Ascending aorta (tissue), 2 donors: ENCODE measurements at places on chromosomes 11 and 22. TPM values are rescaled to one million over a fixed set of nuclear protein-coding genes. Genes with fewer than 3 reads are reported as not detected.

The GPHA2 gene
- not detected for total RNA-seq

DNA sequence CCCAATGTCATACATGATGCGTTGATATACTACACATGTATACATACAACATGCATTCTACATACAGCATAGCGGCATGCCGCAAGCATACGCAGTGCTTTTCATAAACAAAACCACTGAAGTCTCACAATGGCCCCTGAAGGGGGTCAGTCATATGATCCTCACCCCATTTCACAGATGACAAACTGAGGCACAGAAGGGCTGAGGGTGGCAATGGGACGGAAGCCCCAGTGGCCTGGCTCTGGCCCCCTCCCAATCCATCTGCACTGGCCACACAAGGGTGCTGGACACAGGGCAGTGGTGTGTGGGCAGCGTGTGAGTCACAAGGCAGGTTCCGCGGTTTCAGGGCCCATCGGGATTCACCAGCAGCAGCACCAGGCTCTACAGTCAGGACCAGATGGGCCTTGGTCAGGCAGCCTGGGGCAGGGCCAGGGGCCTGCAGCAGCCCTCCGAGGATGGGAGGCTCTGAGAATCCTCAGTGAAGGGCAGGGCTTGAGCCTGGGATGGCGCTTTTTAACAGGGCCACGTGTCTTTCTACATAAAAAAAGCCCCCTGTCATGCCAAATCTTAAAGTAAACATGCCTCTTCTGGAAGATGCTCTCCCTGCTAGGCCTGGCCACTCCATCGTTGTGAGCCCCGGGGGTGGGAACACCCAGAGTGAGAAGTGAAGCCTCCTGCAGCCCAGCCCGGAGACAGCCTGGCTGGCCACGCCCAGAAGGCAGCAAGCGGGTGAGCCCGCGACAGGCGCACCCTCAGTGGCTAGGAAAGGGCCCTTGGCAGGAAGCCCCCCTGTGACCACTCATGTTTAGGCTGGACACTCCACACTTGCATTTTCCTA is 206.5 kb downstream of the CTTN start:
- H3K27me3 ChIP-seq: no peaks in the 10 kb centered on the region
- no peak for DNase-seq
- H3K27ac ChIP-seq: no peak overlapping the region
- no peaks in the 10 kb centered on the region for H3K36me3 ChIP-seq
- H3K4me1 ChIP-seq: no peaks in the 10 kb centered on the region

DNA sequence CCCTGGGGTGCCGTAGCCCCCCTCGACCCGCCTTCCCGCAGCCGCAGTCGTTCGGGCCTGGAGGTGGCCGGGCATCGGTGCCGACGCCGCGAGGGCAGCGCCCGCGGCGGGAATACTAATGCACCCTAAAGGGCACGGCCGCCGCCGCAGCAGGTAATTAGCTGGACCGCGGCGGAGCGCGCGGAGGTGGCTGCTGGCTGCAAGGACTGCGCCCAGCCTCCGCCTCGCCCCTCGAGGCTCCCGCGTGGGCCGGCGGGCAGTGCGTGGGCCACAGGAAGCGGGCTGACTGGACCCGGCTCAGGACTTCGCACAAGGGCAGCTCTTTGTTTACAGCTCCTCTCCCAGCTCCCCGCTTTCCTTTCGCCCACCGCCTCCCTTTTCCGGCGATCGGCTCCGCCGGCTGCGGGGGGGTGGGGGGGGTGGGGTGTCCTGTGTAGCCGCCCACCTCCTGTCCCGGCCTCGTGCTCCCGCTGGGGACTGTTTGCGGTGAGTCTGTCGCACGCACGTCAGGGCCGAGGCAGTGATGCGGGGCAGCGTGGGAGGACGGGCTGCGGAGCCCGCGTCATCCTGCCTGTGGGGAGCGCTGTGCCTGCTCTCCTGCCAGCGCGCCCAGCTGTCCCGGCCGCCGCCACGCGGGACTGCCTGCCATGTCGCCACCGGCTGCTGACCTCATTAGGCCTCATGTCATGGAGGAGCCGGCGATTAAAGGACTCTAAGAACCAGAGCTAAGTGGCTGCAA is 53.2 kb downstream of the GRIK4 start:
- no peaks in the 10 kb centered on the region for H3K27me3 ChIP-seq
- H3K4me1 ChIP-seq: peaks cover 3% of the 10 kb centered on the region
- H3K36me3 ChIP-seq: no peaks in the 10 kb centered on the region
- H3K4me3 ChIP-seq: peak overlapping the region; percentile 56
- no peak overlapping the region for H3K27ac ChIP-seq
- peak; percentile 63 for DNase-seq

- no peak overlapping the region for H3K4me3 ChIP-seq
- H3K36me3 ChIP-seq: peaks cover 11% of the 10 kb centered on the region
- no peaks in the 10 kb centered on the region for H3K27me3 ChIP-seq
- no peak for DNase-seq
These were observed 48.1 kb downstream of the PISD start for GRCh38 chr22:31613904-31614296.

GRCh38 chr22:26811647-26811992 is 154.2 kb downstream of the MIAT start:
- H3K4me1 ChIP-seq: peaks cover 7% of the 10 kb centered on the region
- no peak overlapping the region for H3K27ac ChIP-seq
- no peak overlapping the region for H3K4me3 ChIP-seq
- H3K27me3 ChIP-seq: no peaks in the 10 kb centered on the region
- no peak for DNase-seq

DNA sequence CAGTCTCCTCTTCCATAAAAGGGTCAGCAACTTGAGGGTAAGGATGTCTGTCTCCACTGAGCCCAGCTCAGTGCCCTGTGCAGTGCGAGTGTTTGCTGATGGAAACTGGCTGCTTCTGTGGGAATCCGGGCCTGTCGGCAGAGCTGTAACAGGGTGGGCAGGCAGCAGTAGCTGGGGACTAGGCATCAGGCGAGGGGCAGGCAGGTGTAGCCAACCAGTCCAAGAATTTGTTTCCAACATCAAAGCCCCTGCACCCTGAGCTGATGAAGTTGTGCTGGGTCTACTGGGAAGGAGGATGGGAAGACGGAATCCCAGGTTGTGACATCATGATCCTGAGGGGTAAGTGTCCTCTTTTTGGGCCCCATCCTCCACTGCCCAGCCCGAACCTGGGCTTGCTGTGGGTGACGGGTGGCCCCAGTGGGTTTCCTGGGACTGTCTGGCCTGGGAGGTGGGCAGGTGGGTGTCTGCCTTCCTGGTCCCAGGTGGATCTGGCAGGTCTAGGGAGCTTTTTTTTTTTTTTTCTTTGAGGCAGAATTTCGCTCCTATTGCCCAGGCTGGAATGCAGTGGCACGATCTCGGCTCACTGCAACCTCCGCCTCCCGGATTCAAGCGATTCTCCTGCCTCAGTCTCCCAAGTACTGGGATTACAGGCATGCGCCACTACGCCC is 11.0 kb downstream of the SLC29A2 start:
- no peaks in the 10 kb centered on the region for H3K36me3 ChIP-seq
- H3K27ac ChIP-seq: no peak overlapping the region
- H3K4me3 ChIP-seq: no peak overlapping the region
- no peaks in the 10 kb centered on the region for H3K4me1 ChIP-seq

DNA sequence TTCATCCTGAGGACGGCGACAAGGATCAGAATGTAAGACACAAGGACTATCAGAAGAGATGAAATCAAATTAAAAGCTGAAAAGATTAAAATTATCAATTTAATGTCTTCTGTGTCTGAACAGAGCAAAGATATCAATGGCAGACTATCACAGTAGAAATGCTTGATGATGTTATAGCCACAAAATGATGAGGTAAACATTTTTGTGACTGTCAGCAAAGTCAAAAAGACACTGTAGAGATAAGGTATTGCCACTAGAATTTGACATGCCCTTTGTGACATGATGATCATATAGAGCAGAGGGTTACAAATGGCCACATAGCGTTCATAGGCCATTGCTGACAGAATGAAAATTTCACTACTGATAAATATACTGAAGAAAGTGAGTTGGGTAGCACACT is 12.2 kb downstream of the OR5J2 start:
- H3K27ac ChIP-seq: no peak overlapping the region
- no peak for DNase-seq
- H3K4me1 ChIP-seq: no peaks in the 10 kb centered on the region
- no peak overlapping the region for H3K4me3 ChIP-seq
- no peaks in the 10 kb centered on the region for H3K36me3 ChIP-seq

DNA sequence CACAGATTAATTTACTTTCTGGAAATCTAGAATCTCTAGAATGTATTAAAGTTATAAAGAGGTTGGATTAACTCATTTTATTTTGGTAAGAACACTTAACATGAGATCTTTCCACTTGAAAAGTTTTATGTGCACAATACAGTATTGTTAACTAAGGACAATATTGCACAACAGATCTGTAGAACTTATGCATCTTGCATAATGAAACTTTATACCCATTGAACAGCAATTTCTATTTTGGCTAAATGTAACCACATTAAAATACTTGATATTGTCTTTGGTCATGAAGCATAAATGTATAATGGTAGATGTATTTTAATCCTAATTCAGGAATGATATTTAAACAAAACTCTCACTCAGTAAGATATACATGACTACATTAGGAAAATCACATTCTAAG is 203.8 kb downstream of the SNX19 start:
- no peak overlapping the region for H3K4me3 ChIP-seq
- no peak overlapping the region for H3K27ac ChIP-seq
- H3K36me3 ChIP-seq: no peaks in the 10 kb centered on the region

DNA sequence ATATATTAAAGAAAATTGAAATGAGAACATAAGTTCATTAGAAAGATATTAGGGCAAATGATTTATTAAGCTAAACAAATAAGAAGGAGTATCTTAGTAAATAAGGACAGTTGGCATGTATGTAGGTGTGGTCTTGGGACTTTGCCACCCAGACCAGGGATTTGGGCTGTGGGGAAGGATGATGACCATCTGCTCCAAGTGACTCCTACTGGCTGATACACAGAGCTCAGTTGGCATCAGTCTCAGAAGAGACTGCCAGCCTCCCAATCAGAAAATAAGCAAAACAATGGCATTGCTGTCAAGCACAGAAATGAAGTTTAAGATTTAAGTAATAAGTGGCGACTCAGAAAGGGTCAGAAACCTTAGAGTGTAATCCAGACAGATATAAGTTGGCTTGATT is 49.5 kb downstream of the PAX6 start:
- no peaks in the 10 kb centered on the region for H3K36me3 ChIP-seq
- H3K27me3 ChIP-seq: no peaks in the 10 kb centered on the region
- no peak for DNase-seq

- DNase-seq: no peak
- no peaks in the 10 kb centered on the region for H3K27me3 ChIP-seq
- no peak overlapping the region for H3K4me3 ChIP-seq
- peaks cover 40% of the 10 kb centered on the region for H3K4me1 ChIP-seq
These were observed 25.0 kb downstream of the TXN2 start for GRCh38 chr22:36456464-36456845.

The PICK1 gene
- total RNA-seq: 88.1 TPM

DNA sequence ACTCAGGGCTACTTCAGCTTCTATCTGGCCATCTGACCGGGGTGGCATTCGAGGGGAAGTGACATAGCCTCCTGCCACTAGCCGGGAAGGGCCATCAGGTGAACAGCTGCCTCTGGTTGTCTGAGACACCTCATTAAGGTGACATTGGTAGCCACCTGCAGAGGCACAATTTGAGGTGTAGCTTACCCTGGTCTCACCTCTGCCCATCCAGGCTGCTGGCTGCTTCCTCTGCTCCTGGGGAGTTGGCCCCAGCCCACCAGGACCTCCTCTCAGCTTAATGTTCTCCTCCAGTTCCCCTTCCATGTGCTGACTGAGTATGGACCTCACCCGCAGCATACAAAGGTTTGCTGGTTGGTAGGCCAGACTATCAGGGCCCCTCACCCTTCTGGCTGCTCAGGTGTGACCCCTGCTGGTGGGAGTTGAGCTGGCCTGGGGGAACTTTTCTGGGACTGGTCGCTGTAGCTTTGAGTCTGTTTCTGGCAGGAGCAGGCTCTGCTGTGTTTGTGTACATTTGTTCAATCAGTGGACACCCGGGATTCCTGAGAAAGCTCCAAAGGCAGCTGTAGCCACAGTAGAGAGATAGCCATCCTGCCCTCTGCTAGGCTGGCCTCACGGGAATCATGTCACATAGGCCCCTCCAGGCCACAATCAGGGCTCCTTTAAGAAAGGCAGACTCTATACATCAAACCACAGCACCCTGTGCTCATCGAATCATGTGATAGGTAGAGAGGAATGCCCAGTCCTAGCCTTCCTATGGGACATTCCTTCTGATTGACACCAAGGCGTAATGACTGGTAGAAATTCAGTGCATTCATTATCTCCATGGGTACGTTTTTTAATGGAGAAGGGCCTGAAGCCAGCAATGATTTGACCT is 295.1 kb upstream of the PLET1 start:
- H3K36me3 ChIP-seq: no peaks in the 10 kb centered on the region
- H3K27ac ChIP-seq: no peak overlapping the region
- H3K4me1 ChIP-seq: no peaks in the 10 kb centered on the region
- no peak overlapping the region for H3K4me3 ChIP-seq
- H3K27me3 ChIP-seq: no peaks in the 10 kb centered on the region

- DNase-seq: no peak
- H3K4me3 ChIP-seq: no peak overlapping the region
- no peaks in the 10 kb centered on the region for H3K27me3 ChIP-seq
- peaks cover 2% of the 10 kb centered on the region for H3K36me3 ChIP-seq
- H3K27ac ChIP-seq: no peak overlapping the region
These were observed 8.8 kb upstream of the ST14 start for GRCh38 chr11:130150790-130151189.

The CDK2AP2 gene
- 159 TPM for total RNA-seq
